ENCODE measurements at places on chromosomes 4 and X.

- no peak for DNase-seq
Measured at GRCh38 chr4:106914223-106914622, 121.9 kb downstream of the DKK2 start.

GRCh38 chr4:133921280-133922195, 280.1 kb downstream of the PABPC4L start:
- DNase-seq = no peak

GRCh38 chr4:172202480-172203076, 389.4 kb downstream of the GALNTL6 start:
- no peak for DNase-seq

DNA sequence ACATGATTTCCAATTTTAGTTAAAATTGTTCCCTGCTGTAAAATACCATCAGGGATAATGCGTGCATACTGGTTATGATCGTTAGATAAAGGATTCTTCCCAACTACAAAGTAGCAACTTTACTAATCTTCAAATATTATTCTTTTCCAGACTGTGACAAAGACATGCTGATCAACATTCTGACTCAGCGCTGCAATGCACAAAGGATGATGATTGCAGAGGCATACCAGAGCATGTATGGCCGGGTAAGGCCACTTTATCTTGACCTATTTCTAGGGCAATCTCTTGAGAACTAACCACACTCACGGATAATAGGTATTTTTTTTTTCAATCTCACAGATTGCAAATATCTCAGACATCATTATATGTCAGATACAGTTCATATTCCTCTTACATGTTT, 47.0 kb downstream of the ANXA10 start:
- DNase-seq = no peak

DNA sequence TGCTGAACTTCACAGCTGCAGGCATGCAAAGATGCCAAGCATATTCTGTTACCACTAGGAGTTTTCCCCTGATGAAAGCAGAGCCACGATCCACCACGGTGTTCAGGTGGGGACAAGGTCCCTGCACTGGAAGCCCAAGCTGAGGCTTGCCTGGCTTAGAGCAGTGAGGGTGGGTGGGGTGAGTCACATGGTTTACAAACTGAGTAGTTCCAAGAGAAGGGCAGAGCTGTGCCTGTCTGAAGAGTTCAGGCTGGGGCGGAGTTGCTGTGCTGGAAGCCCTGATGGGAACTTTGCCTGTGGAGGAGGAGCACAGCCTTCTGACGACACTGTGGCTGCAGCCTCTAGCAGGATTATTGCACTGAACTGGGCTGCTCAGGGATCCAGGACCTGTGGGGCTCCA, 45.5 kb downstream of the FAM9B start:
- DNase-seq = no peak

DNA sequence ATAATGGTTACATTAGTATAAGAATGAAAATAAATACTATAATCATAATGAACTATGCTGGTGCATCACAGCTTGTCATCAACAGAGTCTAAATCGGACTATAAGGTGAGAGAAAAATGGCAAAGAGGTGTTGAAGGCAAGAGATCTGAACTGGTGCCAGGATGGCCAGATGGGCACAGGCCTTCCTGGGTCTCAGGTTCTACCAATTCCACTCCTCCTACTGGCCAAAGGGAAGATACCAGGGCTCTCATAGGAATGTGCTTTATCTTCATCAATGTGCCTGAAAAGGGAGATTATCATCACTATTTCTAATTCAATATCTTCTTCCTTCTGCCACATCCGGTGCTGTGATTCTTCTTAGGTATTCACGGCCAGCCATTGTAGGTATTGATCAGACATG, 107.6 kb downstream of the GASK1B start:
- no peak for DNase-seq

- no peak for DNase-seq
Measured at GRCh38 chrX:125236955-125237354, 82.7 kb upstream of the TEX13C start.

GRCh38 chr4:187995322-187996207, at the start of gene ZFP42:
Gene ZFP42 (plus strand): TSS chr4:187995771. CDS start chr4:188002808, 7,037 bp downstream.
- DNase-seq = no peak

DNA sequence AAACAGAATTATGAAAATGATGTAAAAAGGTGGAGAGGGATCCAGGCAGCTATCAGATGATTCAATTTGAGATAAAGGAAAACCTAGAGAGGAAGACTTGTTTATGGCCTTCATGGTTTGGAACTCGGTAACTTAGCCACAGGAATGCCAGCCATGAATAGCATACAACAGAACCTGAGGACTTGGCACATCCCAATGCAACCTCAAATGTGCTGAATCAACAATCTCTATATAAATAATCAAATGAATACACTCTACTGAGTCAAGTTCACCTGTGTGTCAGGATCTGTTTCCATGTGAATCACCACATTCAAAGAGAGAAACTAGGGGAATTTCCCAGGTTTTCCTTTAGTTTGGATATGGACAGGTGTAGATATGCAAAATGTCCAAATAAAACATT, 86.9 kb downstream of the MBNL3 start:
- DNase-seq = no peak

- no peak for DNase-seq
Measured at GRCh38 chrX:32530802-32531403, 680.4 kb downstream of the DMD start.

DNA sequence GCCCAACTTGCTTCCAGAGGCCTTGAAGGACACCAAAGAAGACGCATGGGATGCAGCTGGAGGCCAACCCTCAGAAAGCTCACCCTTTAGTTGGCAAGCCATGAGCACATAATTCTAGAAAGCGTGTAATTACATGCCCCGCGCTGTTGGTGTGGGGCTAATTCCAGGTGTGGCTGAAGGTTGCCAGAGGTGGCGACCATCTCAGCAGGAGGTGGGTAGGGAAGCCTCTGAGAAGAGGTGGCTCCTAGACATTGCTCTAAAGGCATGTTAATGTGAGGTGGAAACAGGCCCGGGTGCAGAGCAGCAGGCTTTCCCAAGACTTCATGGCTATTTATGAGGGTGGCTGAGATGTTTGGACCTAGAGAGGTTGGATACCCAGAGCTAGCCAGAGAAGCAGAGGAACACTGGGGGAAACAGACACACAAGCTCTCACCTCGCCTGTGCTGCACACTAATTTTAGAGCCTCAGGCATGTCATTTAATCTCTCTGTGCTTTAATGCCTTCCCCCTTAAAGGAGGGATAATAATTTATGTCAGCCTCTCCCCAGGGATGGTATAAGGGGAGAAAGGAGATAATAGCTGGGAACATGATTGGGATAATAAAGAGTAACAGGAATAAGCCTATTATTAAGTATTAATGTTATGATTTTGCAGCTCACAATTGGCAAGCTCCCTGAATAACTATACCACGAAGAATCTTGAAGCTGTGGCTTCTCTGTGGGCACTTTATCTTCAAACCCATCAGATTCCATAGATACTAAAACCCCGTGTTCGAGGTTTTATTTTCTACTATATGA, 60.0 kb upstream of the HELT start:
- DNase-seq = no peak

GRCh38 chr4:138056541-138056940, 185.6 kb downstream of the SLC7A11 start:
- DNase-seq = no peak

- DNase-seq = no peak
Measured at GRCh38 chr4:41287005-41287404, 30.3 kb downstream of the UCHL1 start.

- no peak for DNase-seq
Measured at GRCh38 chr4:89575840-89576239, 261.1 kb downstream of the SNCA start.

DNA sequence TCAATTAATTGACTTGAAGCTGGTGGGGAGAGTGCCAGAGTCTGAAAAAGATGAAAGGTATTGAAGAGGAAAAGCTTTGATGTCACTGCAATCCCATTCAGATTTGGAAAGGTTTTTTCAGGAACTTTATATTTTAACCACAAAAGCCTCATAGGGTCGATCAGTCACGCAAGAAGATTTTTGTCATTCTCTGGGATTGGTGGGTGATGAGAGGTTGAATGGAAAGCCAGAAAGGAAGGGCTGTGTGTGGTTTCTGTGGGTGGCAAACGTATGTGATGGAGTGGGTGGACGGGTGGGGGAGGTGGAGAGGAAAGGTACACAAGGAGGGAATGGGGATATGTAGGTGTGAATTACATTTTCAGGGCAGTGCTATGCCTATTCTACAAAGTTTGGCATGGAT, 173.8 kb upstream of the SCML1 start:
- no peak for DNase-seq

- DNase-seq = no peak
Measured at GRCh38 chr4:142036795-142037583, 400.6 kb downstream of the IL15 start.

All from stimulated activated CD8-positive, alpha-beta memory T cell treated with anti-CD3 and anti-CD28 coated beads, Interleukin-4, amount 100 ng/mL, for 1 hour (primary cell).